ENCODE measurements at places on chromosomes 3 and 15.

- no peak for DNase-seq
Measured at GRCh38 chr3:99865321-99865720, 47.7 kb downstream of the CMSS1 start.

GRCh38 chr3:40211579-40211978 is 97.9 kb upstream of the EIF1B start:
- no peak for DNase-seq

- DNase-seq = no peak
Measured at GRCh38 chr3:111072031-111072921, 660 bp downstream of the NECTIN3 start.

GRCh38 chr3:53830944-53831343 is 15.3 kb downstream of the CHDH start:
- no peak for DNase-seq

DNA sequence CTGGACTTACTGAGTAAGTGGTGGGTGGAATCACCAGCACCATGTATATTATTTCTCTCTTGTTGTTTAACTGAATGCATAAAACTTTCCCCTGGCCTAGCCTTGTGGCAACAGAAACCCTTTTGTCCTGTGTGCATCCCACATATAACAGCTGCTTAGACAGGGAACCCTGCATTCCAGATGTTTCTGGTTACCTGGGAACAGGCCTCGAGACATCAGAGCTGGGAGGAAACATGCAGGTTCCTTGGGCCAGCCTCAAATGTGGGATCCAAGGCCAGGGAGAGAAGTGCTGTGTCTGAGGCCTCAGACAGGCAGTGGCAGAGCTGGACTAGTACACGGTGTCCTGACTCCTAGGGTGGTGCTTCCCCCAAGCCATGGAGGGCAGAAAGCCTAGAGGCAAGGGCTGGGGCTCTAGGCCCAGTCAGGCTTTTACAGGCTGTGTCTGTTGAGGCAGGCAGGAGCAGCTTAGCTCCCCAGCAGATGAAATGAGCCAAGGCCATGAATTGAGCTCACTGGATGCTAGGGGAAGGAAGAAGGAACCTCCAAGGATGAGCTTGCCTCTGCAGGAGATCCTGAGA is 57.7 kb downstream of the ITGA11 start:
- no peak for DNase-seq

GRCh38 chr3:152083135-152083534 is 185.6 kb upstream of the MBNL1 start:
- DNase-seq = peak; percentile 6

DNA sequence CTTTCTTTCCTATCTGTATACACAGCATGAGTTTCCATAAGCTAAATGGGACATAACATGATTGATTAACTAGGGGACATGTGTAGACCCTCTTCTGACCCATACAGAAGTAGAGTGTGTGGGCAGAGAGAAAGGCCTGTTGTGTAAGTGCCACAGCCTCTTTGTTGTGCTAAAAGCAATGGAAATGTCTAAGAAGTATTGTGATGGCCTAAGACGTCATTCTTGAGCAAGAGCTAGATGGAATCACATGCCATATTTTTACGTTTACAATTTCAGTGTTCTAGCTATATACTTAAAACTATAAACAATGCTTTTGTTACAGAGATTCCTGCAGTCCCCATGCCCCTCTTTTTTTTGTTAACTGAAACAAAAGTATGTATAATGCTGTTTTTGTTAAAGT is 61.9 kb downstream of the CD47 start:
- no peak for DNase-seq

DNA sequence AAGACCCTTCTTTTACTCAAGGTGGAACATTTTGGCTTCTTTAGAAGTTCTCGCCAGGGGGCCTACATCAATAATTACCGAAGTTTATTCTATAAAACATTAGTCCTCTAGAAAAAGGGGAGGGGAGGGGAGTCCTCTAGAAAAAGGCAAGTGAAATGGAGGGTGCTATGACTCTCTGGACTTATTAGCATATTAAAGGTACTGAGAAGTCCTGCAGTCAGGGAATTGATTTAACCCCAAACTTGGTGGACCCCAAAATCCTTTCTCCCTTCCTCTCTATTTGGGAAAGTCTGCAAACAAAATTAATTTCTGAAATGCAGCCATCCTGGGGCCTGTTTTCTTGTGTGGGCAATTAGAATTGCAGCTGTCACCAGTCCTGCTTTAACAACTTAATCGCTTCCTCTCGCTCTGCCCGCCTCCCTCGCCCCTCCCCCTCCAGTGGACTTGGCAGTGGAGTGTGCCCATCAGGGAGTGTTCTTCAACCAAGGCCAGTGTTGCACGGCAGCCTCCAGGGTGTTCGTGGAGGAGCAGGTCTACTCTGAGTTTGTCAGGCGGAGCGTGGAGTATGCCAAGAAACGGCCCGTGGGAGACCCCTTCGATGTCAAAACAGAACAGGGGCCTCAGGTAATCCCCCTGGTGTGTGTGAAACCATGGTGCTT is 18.9 kb upstream of the LRRK1 start:
- DNase-seq = no peak

DNA sequence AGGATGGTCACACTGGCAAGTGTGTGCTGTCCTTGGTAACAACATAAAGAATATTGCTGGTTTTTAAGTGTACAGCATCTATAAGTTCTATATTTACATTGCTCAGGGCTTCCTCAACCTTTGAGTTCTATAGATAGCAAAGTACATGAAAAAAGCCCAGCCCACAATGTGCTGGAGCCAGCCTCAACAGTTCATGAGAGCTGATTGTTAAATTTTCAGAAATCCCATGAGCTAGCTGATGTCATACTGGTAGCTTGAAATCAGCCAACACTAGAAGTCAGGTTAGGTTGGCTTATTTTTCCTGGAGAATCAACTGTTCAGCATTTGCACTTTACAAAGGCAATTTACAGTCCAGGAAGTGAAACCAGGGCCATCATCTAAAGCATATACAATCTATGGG is 102.8 kb downstream of the STRIT1 start:
- DNase-seq = no peak

- no peak for DNase-seq
Measured at GRCh38 chr3:56351537-56351936, 116.7 kb downstream of the ERC2 start.

DNA sequence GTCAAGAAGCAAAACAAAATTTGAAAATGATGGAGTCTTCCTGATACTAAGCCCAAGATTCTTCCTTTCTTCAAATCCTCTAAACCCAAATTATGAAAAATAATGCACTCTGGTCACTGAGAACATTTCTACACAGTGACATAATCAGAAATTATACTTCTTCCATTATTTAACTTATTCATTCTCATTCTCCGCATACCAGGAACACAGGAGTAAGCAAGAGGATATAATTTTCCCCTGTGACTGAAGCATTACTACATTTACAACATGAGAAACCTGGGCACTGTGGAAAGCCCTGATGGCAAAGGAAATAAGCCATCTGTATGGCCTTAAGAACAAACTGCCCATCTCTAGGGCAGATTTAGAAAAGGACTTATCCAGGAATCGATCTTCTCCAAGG is 47.0 kb downstream of the EXD1 start:
- DNase-seq = no peak

- no peak for DNase-seq
Measured at GRCh38 chr3:98558100-98558827, 26.5 kb downstream of the GPR15 start.

DNA sequence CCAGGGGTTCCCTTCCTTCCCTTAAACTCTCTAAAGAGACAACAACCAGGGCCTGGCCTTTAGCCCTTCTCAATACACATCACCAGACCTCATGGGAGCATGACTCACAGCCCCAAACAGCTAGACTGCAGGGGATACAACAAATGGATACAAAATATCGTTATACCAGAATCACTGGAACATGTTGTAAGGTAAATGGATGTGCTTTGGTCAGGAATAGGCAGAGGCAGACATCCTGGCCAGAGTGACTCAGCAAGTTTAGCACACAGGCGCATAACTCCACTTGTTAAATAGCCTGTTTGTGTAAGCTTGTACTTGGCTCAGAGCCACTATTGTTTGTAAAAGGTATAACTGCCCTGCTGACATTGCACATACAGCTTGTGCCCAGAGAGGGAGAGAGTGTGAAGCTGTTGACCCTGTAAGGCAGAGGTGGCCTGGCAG is 18.3 kb downstream of the TMED3 start:
- DNase-seq = no peak

DNA sequence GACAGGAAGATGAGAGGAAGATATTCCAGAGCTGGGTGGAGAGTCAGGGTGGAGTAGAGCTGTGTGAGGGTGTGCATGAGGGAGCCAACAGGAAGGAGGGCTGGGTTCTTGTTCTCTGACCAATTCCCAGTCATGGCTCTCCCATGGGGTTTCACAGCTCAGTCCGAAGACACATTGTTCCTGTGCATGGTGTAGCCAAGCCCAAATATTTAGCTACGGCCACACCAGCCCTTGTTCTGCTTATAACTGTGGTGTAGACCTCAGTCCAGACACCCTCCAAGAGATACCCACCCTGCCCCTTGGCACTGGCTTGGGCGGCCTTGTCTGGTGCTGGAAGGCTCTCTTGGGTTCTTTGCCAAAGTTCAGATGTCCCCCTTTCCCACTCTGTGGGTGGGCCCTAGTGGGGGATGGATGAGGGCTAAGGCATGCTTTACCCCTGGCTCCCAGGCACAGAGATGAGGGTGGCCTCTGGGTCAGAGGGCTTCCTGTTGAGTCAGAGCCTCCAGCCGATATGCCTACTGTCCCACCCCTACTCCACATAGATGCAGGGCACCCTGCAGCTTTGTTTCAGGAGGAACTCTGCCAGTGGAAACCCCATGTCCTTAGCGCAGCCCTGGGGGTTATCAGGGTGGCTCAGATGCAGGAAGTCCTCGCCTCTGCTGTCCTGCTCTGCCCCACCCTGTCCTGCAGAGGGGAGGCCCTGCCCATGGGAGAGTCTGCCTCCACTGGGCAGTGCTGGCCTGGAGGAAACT is 271.2 kb upstream of the CTDSPL start:
- DNase-seq = no peak

- DNase-seq = no peak
Measured at GRCh38 chr15:59174151-59174834, 32.4 kb upstream of the LDHAL6B start.

DNA sequence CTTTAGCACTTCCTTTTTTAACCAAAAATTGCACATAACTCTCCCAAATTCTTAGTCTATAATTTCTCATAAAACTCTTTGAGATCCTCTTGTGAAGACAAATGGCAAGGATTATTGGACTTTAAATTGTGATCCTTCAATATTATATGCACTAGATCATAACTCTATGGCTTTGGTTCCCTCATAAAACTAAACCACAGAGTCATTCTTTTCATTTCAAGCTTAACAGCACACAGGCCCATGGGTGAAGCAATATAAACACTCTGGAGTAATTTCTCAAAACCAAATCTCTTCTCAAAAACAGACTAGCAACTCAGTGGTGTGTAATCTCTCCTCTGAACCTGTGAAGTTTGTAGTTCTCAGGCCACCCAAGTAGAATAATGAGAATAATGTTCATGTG is 171.0 kb upstream of the NECTIN3 start:
- no peak for DNase-seq

DNA sequence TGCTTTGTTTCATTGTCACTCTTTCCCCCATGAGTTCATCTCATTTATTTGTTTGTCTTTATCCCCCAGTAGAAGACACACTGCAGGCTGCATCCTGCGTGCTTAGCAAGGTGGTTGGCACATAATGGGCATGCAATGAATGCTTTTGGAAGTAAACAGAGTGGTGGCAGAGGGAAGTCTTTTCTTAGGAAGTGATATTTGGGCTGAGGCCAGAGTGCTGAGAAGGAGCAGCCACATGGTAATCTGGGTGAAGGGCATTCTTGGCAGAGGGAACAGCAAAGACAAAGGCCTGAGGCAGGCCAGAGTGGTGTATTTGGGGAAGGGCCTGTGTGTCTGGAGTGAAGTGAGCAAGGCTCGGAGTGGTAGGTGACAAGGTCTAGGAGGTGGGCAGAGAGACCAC is 17.7 kb upstream of the ADAMTS7 start:
- DNase-seq = no peak

- peak; percentile 18 for DNase-seq
Measured at GRCh38 chr3:184156522-184156955, 1.4 kb downstream of the DVL3 start.

- peak; percentile 67 for DNase-seq
Measured at GRCh38 chr15:42037656-42038055, 16.8 kb upstream of the PLA2G4E start.

DNA sequence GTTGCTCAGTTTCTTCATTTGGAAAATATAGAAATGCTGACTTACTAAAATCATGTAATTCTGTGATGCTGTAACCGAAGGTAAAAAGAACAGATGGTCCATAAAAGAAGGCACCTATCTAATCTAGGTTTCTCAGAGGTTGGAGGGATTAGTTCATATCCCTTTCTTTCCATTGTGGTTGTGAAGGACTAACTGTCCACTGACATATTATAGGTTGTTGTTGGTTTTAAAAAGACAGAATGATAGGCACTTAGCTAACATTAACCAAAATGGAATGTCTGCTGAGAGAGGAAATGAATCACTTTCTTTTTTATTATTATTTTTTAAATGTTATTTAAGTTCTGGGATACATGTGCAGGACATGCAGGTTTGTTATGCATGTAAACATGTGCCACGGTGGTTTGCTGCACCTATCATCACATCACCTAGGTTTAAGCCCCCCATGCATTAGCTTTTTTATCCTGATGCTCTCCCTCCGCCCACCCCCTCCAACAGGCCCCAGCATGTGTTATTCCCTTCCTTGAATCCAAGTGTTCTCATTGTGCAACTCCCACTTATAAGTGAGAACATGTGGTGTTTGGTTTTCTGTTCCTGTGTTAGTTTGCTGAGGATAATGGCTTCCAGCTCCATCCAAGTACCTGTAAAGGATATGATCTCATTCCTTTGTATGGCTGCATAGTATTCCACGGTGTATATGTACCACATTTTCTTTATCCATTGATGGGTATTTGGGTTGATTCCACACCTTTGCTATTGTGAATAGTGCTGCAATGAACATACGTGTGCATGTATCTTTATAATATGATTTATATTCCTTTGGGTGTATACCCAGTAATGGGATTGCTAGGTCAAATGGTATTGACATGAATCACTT is 45.8 kb downstream of the ALDH1A2 start:
- DNase-seq = no peak

DNA sequence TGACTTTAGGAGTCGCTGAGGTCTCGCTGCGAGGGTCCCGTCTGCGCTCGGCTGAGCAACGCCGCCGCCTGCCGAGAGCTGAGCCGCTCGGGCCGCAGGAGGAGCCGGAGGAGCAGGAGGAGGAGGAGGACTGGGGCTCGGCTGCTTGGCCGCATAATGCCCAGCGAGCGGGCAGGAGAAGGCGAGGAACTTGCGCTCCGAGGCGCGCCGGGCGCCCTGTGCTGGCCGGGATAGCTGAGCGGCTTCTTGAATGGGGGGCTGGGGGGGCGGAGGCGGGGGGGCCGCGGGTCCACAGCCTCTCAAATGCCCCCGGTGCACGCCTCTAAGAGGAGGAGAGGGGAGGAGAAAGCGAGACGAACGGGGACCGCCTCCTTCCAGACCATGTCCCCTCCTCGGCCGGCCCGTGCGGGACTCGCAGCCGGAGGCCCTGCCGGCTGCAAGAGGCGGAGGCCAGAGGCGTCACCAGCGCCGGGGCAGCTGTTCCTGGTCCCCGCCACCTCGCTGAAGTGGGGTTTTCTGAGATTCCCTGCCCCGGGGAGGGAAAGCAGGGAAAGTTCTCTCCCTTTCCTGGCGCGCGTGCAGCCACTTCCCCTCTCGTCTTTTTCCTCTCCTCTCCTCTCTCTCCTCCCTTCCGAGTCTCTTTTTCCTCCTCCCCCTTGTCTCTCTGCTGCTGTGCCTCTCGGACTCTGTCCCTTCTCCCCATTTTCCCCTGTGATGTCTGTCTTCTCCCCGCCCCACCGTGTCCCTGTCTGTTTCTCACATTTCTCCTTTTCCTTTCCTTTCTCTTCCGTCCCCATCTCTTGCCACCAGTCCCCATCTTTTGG is at the start of gene ADAMTS9:
ADAMTS9 (minus strand) TSS at position 220 of the 824 bp plus-strand sequence. CDS start 343 bp downstream, outside the sequence.
- DNase-seq = no peak
